ENCODE measurements at places on chromosomes 4 and X.

DNA sequence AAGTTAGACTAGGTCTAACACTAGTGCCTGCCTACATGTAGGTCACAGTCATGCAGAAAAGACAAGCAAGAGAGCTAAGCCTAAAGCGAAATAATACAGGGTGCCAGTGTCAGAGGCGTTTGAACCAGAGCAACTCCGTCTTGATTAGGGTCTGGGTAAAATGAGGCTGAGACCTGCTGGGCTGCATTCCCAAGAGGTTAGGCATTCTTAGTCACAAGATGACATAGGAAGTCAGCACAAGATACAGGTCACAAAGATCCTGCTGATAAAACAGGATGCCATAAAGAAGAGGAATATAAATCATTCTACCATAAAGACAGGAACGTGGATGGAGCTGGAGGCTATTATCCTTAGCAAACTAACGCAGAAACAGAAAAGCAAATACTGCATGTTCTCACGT, 120.9 kb downstream of the BEND2 start:
- no peak for DNase-seq

GRCh38 chr4:80900908-80901307, 129.6 kb upstream of the BMP3 start:
- no peak for DNase-seq

GRCh38 chrX:22349116-22349515, 76.4 kb downstream of the CBLL2 start:
- no peak for DNase-seq

GRCh38 chrX:75230296-75230695, 43.6 kb upstream of the UPRT start:
- no peak for DNase-seq

DNA sequence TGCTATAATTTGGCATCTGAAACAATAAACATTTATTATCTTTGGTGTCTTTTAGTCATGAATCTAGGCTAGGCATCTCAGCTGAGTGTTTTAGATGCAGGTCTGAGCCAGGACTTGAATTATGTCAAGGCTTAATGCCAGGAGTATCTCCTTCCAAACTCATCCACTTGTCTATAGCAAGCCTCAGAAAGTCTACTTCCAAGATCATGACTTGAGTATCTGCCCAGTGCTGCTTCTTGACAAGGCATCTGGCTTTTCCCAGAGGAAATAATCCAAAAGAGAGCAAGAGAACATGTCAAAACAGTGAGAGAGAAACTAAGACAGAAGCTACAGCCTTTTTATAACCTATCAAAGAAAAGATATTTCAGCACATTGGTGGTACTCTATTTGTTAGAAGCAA, 1052.1 kb upstream of the PCDH10 start:
- DNase-seq, result no peak

- DNase-seq, result no peak
Observed at GRCh38 chr4:11620861-11621260, 192.2 kb upstream of the HS3ST1 start.

- DNase-seq, result no peak
Observed at GRCh38 chr4:5398056-5398455, 310.3 kb downstream of the EVC2 start.

- DNase-seq, result no peak
Observed at GRCh38 chr4:84050015-84050414, 449.1 kb downstream of the NKX6-1 start.

- no peak for DNase-seq
Observed at GRCh38 chr4:110589297-110589696, 33.6 kb downstream of the PITX2 start.

- no peak for DNase-seq
Observed at GRCh38 chrX:17812763-17813162, 48.3 kb downstream of the RAI2 start.

DNA sequence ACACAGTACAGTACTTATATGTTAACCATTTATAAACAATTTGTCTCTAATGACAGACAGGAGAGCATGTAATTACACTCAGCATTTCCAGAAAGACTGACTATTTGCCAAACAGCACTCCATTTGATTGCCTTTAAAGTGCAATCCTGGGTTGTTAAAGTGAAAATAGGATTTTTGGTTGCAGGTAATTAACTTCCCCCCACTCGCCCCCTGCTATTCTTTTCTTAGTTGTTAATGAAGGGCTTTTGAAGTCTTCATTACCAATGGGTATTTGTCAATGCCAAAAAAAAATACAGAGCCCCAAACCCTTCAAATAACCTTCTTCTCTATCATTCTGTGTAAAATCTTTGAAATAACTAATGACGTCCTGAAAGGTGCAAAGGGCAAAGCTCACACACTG, 825.6 kb downstream of the STPG2 start:
- no peak for DNase-seq

DNA sequence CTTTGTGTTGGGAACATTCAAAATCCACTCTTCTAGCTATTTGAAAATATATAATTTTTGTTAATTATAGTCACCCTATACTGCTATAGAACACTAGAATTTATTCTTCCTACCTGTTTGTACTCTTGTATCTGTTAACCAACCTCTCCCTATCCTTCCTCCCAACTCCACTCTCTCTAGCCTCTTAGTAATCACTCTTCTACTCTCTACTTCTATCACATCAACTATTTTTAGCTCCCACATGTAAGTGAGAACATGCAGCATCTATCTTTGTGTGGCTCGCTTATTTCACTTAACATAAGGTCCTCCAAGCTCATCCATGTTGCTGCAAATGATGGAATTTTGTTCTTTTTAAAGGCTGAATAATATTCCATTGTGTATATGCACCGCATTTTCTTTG, 537.3 kb downstream of the MID1IP1 start:
- DNase-seq, result no peak

DNA sequence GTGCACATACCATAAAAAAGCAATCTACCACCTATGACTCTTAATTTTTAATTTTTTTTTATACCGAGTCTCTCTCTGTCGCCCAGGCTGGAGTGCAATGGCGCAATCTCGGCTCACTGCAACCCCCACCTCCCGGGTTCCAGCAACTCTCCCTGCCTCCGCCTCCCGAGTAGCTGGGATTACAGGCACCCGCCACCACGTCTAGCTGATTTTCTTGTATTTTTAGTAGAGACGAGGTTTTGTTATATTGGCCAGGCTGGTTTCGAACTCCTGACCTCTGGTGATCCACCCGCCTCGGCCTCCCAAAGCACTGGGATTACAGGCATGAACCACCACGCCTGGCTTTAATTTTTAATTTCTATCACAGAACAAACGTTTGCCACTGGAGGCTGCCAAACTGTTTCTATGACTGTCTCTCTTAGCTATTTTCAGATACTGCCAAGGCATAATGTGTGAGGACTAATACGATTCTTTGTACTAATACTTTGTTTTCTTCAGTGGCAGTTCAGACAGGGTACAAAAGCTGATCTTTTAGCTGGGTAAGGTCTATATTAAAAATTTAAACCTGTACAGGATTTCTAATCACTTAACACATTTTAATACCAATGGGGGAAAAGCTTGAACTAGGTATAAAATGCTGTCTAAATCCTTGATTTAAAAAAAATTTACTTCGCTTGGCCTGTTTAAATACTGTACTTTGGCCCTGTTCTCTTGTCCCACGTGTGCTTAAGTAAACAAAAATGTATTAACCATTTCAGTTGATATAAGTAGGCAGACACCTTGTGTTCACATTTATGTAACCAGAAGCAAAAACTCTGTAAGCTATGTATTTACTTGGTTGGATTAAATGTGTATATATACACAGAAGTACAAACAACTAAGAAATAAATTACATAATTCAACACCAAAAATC, 2.3 kb downstream of the PGRMC2 start:
- DNase-seq, result no peak

- no peak for DNase-seq
Observed at GRCh38 chr4:93658443-93658842, 170.1 kb upstream of the ATOH1 start.

DNA sequence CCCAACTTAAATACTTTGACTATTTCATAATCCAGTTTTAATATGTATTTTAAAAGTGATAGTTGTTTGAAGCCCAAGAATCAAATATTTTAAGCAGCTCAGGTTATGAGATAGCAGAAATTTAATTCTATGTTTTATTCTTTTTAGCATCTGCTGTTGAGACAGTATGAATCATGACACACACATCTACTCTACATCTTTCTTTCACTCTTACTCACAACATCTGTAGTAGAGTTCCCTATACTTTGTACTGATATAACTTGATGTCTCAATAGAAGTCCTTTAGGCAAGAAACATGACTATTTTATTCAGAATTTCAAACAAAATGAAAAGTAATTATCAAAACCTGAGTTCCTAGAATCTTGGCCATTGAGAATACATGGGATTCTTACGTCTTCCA, 187.9 kb upstream of the GNPDA2 start:
- DNase-seq, result no peak

- DNase-seq, result no peak
Observed at GRCh38 chrX:154519389-154519788, 3.4 kb upstream of the FAM3A start.

GRCh38 chr4:182805750-182806149, 111.4 kb downstream of the DCTD start:
- DNase-seq, result no peak

- no peak for DNase-seq
Observed at GRCh38 chr4:5781691-5782090, 70.7 kb downstream of the EVC start.

GRCh38 chr4:88457307-88458103, 586 bp downstream of the HERC5 start:
- peak; percentile 11 for DNase-seq

DNA sequence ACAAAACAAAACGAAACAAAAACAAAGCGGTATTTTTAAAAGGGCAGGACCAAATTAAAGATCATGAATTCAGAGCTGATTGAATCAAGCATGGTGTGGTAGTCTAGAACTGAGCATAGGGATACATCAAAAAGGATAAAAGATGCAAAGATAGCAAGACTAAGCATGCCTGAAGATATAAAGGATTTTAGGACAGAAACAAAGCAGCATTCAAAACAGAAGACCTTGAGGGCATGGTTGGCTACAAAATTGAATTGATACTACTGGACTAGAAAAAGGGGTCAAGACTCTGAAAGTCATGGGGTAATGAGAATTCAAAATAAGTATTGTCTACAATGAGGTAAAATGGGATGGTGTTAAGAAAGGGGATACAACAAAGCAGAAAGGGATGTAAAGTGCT, 41.6 kb downstream of the RAB33A start:
- no peak for DNase-seq

- DNase-seq, result no peak
Observed at GRCh38 chr4:3353752-3354454, 61.1 kb downstream of the RGS12 start.

GRCh38 chrX:49999087-49999486, 76.7 kb downstream of the CLCN5 start:
- no peak for DNase-seq

- DNase-seq, result no peak
Observed at GRCh38 chr4:55904576-55904975, 44.2 kb upstream of the CEP135 start.

DNA sequence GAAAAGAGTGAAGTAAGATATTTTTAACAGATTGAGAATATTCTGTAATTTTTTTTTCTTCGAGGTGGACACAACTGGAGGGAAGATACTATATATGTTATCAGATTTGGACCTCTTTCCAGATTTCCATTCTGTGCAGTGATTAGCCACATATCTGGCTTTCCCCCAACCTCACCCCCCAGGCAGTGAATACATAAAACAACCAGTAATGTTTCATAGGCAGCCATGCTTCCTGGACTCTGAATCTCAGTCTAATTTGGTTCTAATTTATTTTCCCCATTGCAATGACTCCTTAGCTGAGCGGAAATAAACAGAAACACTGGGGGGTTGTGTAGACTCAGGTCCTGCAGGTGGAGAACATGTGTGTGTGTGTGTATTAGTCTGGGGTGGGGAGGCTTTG, 226.5 kb downstream of the FBXW7 start:
- no peak for DNase-seq

DNA sequence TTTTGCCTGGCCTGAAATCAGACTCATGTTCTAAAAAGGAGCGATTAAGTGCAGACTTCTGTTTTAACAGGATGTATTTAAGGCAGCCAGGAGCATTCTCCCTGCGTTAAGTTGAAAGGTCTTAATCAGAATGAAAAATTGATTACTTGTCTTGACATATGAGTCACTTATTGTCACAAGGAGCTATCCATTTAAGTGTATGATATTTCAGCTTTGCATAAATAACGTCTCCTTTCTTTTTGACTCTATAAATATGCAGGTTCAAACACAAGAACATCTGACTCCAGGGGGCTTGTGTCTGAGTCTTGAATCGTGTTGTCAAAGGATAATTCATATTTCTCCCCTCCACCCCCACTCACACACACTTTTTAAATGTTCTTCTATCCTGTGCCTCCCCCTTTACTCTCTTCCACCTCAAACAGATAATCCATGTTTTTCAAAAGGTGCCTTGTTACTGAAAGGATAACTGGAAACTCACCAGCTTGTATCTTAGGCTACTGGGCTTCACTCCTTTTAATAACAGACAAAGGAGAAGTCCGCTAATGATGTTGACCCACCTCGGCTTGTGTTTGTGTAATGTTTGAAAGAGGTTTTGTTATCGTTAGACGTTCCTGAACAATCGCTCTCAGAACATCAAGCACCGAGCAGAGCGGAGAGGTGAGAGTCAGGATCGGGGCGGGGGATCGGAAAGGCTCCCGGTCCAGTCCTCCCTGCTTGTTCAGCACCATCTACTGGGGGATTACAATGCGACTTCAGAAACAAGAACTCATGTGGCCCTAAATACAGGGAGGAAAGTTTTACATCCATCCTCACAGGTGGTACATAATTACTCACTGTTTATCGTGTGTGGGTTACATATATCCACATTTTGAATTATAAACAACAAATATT, 107.5 kb upstream of the RPL34 start:
- DNase-seq, result no peak

GRCh38 chr4:101068115-101068514, 279.2 kb downstream of the PPP3CA start:
- DNase-seq, result no peak

DNA sequence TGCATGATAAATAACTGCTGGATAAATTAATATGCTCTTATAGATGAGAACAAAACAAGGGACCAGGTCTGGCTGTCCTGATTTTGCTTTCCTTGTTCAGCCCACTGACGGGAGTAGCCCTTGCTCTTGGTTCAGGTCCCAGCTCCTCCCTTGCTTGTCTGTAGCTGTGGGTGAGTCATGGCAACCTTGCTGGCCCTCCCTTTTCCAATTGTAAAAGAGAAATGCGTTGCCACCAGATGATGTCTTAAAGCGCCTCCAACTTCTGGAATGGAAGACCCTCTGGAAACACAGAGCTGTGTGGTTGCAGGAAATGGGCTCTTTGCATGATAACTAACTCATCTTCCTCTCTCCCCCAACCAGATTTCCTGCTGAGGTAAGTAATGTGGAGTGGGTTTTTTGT, 171.4 kb downstream of the AASDH start:
- no peak for DNase-seq

- no peak for DNase-seq
Observed at GRCh38 chr4:137510557-137511265, 21.6 kb downstream of the PCDH18 start.

GRCh38 chr4:6092131-6092530, 73.9 kb upstream of the C4orf50 start:
- no peak for DNase-seq

GRCh38 chr4:26030780-26031179, 116.8 kb downstream of the SMIM20 start:
- DNase-seq, result no peak

Measured in GM18507 (cell line).